NCI-H446 (cell line): ENCODE measurements at places on chromosomes 3 and 15.

GRCh38 chr3:100073049-100073713 is 41.1 kb downstream of the FILIP1L start:
- no peak for DNase-seq

- DNase-seq, result peak; percentile 72
Observed at GRCh38 chr15:39685999-39686613, 96.5 kb downstream of the FSIP1 start.

- DNase-seq, result no peak
Observed at GRCh38 chr3:25349828-25350724, 78.0 kb upstream of the RARB start.

DNA sequence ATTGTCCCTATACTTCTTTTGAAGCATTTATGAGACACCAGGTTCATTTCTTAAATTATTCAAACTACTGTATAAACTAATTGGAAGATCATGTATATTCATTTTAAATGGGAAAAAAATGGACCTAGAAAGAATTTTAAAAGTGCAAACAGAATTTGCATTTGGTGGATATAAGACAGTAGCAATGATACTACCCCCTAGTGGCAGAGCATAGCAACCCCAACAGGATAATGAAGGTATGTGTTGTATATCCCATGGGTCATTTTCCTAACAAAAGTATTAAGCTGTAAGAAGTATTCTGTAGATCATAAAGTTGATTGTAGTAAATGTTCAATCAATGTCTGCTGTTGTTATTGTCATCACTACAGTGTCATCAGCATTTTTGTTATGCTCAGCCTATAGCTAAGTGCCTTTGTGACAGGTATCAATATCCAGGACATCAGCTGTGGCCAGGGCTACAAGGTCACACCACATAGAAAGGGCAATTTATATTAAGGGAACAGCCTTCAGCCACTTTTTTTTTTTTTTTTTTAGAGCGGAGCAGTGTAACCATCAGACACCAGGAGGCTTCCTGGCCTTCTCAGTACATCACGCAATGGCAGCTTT is 175.8 kb downstream of the FOXB1 start:
- no peak for DNase-seq

- peak; percentile 84 for DNase-seq
Observed at GRCh38 chr3:4978966-4979427, 240 bp upstream of the BHLHE40 start.

GRCh38 chr3:50297384-50297775 is 1.8 kb downstream of the HYAL3 start:
- DNase-seq, result no peak
